Heart left ventricle (tissue), 16 donors: ENCODE measurements at places on chromosomes 2 and 18. TPM values are rescaled to one million over a fixed set of nuclear protein-coding genes. Genes with fewer than 3 reads are reported as not detected.

GRCh38 chr2:126614524-126615227 lies 41.3 kb upstream of the GYPC start:
- DNase-seq: no peak

DNA sequence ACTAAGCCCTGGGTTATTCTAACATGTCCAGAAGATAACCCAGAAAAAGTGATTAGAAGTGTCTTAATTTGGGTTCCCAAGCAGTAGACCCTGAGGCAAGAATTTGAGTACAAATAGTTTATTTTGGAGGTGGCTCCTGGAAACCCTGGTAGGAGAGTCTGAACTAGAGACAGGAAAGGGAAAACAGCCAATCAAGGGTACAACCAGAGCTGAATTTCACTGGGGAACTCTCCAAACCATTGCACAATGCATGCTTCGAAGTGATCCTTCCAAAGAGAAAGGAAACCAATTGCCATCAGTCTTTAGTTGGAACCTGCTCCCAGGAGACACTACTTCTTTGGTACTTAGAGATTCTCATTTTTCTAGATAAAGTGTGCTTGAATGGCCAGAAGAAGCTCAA lies 361.5 kb downstream of the MBD2 start:
- no peak for DNase-seq

- peak; percentile 12 for DNase-seq
These were observed 14.9 kb downstream of the ESPNL start for GRCh38 chr2:238114851-238115660.

The C2orf68 gene
- 24.4 TPM for total RNA-seq

The SULT1C2 gene
- total RNA-seq: 1.1 TPM
